ENCODE measurements at places on chromosomes 11 and 22. TPM values are rescaled to one million over a fixed set of nuclear protein-coding genes. Genes with fewer than 3 reads are reported as not detected.

- no peaks in the 10 kb centered on the region for H3K27me3 ChIP-seq
- H3K4me3 ChIP-seq = no peak overlapping the region
- no peak for DNase-seq
- no peaks in the 10 kb centered on the region for H3K36me3 ChIP-seq
- no peaks in the 10 kb centered on the region for H3K4me1 ChIP-seq
These were observed 12.2 kb upstream of the RBM4B start for GRCh38 chr11:66689661-66690590.

PLAAT5 gene
- 0.40 TPM for total RNA-seq

SMIM38 gene
- total RNA-seq = 2.0 TPM

- H3K27me3 ChIP-seq = no peaks in the 10 kb centered on the region
- H3K4me1 ChIP-seq = peaks cover 40% of the 10 kb centered on the region
- H3K4me3 ChIP-seq = no peak overlapping the region
- H3K27ac ChIP-seq = no peak overlapping the region
- H3K36me3 ChIP-seq = peaks cover 42% of the 10 kb centered on the region
- DNase-seq = no peak
These were observed 8.0 kb downstream of the RBM14 start for GRCh38 chr11:66624450-66624849.

DNA sequence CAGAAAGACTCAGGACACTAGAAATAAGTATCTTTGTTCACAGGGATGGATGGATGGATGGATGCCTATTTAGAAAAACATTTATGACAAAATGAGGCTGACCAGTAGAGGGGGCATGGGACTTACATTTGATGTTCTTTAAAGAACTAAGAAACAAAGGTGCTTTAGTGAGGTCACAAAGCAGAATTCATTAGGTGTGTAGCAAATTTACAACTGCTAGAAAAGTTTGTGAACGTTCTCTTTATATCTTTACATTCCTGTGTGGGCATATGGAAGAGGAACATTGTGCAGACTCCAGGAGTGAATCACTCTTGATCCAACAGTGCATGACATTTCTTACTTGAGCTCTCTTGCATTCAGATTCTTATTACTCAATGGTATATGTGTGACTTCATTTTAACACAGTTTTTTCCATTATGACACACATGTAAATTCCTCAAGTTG is 15.8 kb upstream of the SIK2 start:
- no peaks in the 10 kb centered on the region for H3K4me1 ChIP-seq
- no peak for DNase-seq
- no peaks in the 10 kb centered on the region for H3K27me3 ChIP-seq
- no peak overlapping the region for H3K27ac ChIP-seq
- H3K4me3 ChIP-seq = no peak overlapping the region

GRCh38 chr11:79431535-79431934 is 9.3 kb downstream of the TENM4 start:
- H3K36me3 ChIP-seq = no peaks in the 10 kb centered on the region
- H3K4me3 ChIP-seq = no peak overlapping the region
- H3K4me1 ChIP-seq = peaks cover 39% of the 10 kb centered on the region
- DNase-seq = no peak
- no peak overlapping the region for H3K27ac ChIP-seq
- H3K27me3 ChIP-seq = no peaks in the 10 kb centered on the region

DNA sequence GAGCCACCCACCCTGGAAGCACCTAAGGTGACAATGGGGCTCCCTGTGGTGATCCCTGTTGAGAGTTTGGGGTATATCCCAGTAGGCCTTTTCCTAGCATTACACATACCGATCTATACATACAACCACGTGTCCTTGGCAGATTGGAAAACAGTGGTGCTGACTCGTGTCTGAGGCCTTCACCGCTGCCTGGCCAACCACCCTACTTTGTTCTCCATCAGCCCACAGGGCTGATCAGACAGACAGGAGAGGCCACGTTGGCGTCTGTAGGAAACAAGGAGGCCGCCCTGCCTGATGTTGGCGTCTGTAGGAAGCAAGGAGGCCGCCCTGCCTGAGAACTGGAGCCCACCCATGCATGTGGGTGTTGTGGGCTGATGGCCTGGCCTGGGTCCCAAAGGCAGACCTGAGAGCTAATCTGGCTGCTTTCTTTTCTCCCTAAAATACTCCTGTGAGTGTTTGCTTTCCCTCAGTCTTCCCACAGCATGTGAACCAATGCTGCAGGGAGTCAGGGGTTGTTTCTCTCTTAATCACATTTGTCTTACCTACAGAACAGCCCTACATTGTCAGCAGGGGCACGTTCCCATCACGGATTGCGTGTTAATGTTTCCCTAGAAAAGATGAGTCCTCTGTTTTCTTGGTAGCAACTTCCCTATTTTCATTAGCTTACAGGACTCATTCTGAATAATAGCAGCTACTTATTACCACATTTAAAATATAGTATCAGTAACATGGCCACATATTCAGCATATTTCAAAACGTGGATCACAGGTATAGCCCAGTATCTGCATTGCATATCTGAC is 57.2 kb downstream of the SBF1 start:
- no peaks in the 10 kb centered on the region for H3K27me3 ChIP-seq
- peaks cover 78% of the 10 kb centered on the region for H3K36me3 ChIP-seq
- no peak overlapping the region for H3K4me3 ChIP-seq
- no peak overlapping the region for H3K27ac ChIP-seq

DNA sequence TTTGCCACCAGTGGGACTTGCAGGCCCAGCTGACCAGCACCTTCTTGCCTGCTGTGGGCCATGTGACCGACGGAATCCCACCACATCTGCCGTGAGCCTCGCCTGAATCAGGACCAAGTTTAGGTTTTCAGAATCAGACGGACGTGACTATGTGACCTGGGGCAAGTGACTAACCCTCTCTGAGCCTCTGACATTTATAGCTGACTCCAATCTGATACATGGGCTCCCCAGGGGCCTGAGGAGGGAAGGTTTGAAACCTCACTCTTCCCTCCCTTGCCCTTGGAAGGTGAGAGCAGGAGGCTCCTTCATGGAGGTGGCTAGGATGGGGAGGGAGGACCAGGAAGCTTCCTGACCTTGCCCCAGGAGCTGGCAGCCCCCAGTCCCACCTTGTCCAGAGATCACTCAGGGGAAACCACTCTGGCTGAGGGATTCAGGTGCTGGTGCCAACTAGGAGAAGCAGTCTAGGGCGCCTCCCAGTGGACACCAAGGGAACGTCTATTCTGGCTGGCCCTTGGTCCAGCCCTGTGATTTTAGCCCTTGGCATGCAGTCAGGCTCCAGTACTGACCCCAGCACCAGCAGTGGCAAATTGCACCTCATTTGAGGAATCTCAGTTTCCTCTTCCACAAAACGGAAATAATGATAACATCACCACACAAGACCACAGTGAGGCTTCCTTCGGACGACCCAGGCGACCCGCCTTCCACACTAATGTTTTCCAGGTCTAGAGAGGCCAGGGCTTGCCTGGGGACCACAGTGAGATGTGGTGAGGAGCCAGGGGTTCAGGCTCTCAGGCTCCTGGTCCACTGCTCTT is 47.2 kb upstream of the SYT7 start:
- H3K27ac ChIP-seq = peak overlapping the region; percentile 56
- no peaks in the 10 kb centered on the region for H3K36me3 ChIP-seq
- H3K4me3 ChIP-seq = no peak overlapping the region
- H3K4me1 ChIP-seq = peaks cover 16% of the 10 kb centered on the region
- peak; percentile 81 for DNase-seq

- no peak for DNase-seq
- H3K4me1 ChIP-seq = no peaks in the 10 kb centered on the region
- H3K4me3 ChIP-seq = no peak overlapping the region
- no peaks in the 10 kb centered on the region for H3K27me3 ChIP-seq
- H3K27ac ChIP-seq = no peak overlapping the region
These were observed 45.4 kb downstream of the TP53I11 start for GRCh38 chr11:44905131-44905866.

DNA sequence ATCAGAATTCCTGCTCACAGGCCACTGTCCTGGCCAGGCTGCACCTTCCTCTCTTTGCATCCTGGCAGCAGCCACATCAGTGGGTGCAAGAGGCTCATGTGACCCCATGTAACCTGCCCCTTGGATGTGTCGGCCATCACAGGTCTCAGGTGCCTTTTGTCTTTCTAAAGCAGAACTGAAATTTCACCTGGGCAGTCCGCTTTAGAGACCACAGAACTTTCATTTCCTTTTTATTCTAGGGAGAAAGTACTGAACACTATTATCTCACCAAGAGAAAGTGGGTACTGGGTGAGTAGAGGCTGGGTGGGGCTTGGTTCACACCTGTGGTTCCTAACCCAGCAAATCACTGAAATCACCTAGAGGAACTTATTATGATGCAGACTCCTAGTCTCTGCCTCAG is 51.7 kb upstream of the NUP160 start:
- H3K27ac ChIP-seq = no peak overlapping the region
- no peaks in the 10 kb centered on the region for H3K27me3 ChIP-seq
- DNase-seq = no peak
- H3K4me1 ChIP-seq = no peaks in the 10 kb centered on the region
- H3K36me3 ChIP-seq = no peaks in the 10 kb centered on the region

- peaks cover 11% of the 10 kb centered on the region for H3K4me1 ChIP-seq
- H3K27me3 ChIP-seq = no peaks in the 10 kb centered on the region
- no peak overlapping the region for H3K4me3 ChIP-seq
- H3K36me3 ChIP-seq = no peaks in the 10 kb centered on the region
- H3K27ac ChIP-seq = no peak overlapping the region
These were observed 2.3 kb upstream of the FOLR1 start for GRCh38 chr11:72189455-72190250.

GRCh38 chr11:60634126-60634525 is 65.3 kb upstream of the MS4A8 start:
- no peak for DNase-seq
- no peaks in the 10 kb centered on the region for H3K4me1 ChIP-seq
- no peak overlapping the region for H3K27ac ChIP-seq
- H3K27me3 ChIP-seq = no peaks in the 10 kb centered on the region

FGF4 gene
- not detected for total RNA-seq

DNA sequence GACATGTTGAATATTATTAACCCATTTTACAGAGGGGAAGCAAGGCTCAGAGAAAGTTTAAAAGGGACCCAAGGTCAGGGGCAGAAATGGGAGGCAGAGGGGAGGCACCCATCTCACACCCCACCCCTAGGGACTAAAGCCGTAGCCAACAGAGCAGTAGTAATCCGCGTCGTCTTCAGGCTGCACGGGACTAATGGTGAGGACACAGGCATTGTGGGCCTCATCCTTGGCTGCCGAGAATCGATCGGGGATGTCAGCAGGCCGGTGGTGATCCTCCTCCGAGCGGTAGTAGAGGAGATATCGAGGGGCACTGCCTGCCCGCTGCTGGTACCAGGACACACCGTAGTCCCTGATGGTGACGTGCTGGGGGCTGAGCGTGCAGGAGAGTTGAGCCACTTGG is 1.5 kb downstream of the VPREB3 start:
- no peak overlapping the region for H3K27ac ChIP-seq
- DNase-seq = no peak
- no peaks in the 10 kb centered on the region for H3K27me3 ChIP-seq

C22orf31 gene
- total RNA-seq = not detected
